GM19239 (cell line): ENCODE measurements at places on chromosomes 1 and 21.

DNA sequence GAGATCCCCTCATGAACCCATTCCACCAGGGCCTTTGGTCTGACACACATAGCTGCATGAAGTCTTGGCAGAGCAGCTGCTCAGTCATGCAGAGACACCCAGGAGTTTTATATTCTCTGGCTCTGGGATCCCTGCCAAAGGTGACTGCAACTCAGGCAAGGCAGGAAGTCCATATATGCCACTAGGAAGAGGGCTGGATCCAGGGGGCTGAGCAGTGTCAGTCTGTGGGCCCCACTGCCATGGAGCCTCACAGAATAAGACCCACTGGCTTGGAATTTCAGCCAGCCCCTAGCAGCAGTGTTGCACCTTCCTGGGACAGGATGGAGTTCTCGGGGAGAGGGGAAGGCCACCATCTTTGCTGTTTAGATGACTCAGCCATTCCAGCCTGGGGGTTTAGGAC, 199.7 kb downstream of the TBX15 start:
- DNase-seq = no peak

GRCh38 chr1:10507111-10507879, 32.5 kb downstream of the PEX14 start:
- peak; percentile 52 for DNase-seq

- DNase-seq = no peak
Observed at GRCh38 chr1:66342707-66343106, 191.2 kb upstream of the SGIP1 start.

GRCh38 chr1:162736633-162737067, 53.9 kb upstream of the HSD17B7 start:
- no peak for DNase-seq

DNA sequence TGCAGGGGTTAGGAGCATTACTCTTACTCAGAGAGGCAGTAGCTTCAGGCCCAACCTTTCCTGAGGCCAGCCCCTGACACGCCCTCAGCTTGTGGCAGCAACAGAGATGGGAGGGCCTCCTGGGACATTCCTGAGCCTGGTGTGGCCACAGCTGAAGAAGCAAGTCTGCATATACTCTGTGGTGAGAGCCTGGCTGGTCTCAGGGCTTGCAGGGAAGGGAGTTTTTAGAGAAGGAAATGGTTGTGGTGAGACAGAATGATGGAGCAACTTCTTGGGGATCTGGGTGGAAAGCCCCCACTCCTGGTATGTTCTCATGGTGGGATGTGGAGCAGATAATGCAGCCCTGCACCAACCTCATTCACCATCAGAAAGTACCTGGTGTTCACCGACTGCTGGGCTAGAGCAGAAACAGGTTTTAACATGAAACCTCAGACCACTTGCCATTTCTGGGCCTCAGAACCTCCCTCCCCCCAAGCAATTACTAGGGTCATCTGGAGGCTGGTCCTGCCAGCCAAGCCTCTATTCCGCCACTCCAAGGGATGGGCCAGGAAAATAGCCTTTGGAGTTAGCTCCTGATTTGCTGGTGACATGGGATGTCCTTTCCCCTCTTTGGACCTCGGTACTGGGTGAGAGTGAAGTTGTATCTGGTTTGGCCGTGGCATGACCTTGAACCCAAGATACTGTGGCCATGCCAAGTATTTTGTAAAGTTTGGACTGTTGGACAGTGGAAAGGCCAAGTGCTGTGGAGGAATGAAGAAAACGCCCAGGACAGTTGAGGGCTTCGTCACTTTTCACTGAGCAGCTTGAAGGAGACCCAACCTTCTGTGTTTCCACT, 28.1 kb upstream of the RNF19B start:
- DNase-seq = peak; percentile 44

- DNase-seq = no peak
Observed at GRCh38 chr1:24526940-24527542, 24.4 kb downstream of the RCAN3 start.

DNA sequence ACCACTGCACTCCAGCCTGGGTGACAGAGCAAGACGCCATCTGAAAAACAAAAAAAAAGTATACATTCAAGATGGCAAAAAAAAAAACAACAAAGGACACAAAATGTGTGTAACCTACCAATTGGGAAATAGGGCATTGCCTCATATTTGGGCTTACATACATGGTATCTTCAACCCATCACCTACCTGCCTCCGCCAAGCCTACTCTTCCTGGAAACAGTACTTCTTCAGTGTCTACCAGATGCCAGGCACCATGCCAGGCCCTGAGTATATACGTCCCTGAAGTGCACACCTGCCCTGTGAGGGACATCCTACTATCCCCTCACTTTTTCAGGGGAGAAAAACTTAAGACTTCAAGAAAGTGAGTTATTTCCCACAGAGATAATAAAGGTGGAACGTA, 160.2 kb downstream of the TOMM20 start:
- DNase-seq = no peak

DNA sequence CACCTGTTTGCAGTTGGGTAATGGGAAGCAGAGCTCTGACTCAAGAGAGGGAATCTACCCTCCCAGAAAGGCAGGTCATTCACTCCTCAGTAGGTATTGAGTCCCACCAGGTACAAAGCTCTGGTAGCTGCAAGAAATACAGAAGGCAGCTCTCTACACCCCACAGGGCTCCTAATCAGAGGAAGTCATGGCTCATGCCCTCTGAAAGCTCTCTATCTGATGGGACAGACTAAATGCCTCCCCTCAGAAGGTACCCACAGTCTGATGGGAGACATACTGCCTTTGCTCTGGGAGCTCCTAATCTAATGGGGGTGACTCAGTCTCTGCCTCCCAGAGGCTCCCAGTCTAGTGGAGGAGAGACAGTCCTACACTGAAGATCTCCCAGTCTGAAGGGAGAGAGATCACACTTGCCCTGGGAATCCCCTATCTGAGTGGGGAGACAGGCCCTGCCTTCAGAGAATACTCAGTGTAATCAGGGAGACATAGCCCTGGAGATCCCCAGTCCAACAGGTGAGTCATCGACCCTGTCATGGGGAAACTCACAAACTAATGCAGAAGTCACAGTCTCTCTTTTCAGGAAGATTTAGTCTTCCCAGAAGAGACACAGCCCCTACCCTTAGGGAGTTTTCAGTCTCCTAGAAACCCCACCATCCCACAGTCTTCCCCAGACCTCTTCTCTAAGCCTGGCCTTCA, 23.7 kb downstream of the CAMK1G start:
- no peak for DNase-seq

DNA sequence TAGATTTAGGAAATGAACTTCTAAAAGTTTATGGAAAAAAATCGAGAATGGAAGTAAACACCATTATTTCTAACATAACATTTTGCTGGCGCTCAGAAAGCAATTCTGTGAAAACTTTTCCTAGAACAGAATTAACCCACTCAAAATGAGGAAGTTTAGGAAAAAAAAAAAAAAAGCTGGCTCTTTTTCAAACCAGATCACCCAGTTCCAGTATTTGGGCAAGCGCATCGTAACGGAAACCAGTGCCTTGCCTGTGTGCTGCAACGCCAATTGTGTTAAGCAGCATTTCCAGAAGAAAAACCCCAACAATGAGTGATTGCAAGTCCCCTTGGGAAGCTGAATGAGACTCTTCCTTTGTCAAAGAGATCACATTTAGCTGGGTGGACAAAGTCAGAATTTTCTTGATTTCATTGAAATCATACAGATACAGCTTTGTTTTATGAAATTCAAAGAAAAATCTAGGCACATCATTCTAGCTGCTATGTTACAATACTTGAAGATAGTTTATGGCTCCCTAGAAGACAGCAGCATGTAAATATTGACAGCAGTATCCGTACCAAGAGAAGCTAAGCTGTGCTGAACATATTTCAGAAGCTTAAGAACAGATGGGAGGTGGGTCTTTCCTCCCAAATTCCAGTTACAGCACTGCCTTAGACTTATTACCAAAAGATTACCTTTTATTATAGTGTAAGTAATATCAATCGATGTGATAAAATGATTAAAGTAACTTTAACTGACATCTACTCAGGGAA, 113.4 kb downstream of the ERG start:
- DNase-seq = no peak

DNA sequence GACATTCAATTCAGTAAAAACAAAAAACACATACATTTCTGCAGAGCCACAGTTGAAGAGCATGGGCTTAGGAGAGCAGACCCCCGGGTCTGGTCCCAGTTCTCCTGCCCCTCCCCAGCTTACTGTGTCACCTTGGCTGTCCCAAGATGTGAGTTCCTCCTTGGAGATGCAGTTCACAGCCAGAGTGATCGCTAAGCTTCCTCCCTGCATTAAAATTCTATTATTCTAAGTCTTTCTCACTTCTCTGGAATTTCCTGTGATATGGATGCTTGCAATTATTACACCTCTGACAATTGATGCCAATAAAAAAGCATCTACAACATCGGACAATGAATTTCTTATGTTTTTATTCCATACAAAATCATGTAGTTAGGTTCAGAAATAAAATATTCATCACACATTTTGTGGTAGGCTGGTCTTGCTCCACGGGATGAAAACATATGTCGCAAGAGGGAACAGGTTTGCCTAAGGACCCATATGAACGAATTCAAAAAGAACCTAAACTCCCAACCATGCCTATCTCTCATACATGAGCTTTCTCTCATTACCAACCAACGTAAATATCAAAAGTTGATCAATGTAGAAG, 328.5 kb upstream of the RUNX1 start:
- no peak for DNase-seq

DNA sequence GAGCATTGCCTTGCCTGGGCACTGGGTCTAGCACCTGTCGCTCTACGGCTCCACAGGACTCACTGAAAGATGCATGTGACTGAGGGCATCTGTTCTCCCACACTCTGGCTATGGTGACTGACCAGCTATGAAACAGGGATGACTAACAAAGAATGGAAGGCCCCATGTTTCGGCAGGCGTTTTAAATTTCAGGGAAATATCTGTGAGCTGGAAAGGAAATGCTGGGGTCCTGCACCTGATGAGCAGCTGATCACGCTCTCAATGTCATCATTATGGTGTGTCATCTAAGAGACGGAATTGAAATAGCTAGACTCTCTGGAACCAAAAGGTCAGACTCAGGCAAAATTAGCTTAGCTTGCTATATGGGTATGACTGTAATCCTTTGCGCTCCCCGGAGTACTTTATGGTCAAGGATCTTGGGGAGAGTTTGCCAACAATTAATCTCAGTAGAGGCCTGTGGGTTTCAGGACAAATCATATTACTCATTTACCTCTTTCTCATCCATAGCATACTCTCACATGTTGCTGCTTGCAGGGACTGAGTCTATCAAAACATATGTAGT, 24.5 kb upstream of the PALMD start:
- no peak for DNase-seq

- DNase-seq = no peak
Observed at GRCh38 chr1:43382027-43382779, 7.4 kb downstream of the MED8 start.

DNA sequence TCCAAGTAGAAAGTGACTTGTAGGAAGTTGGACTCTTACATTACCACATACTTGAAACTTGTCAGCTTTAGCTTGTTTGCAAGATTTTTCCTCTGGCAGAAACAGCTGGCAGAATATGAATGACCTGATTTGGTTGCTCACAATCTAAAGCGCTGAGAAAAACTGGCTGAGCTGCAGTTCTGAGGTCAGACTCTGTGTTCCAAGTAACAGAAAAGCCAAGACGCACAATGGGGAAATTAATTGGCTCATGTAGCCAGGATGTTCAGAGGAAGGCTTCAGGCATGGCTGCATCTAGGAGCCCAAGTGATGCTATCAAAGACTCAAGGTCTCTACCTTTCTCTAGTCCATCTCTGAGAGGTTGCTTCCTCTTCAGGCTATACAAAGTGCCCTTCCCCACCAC, 27.0 kb downstream of the ALPL start:
- DNase-seq = no peak

DNA sequence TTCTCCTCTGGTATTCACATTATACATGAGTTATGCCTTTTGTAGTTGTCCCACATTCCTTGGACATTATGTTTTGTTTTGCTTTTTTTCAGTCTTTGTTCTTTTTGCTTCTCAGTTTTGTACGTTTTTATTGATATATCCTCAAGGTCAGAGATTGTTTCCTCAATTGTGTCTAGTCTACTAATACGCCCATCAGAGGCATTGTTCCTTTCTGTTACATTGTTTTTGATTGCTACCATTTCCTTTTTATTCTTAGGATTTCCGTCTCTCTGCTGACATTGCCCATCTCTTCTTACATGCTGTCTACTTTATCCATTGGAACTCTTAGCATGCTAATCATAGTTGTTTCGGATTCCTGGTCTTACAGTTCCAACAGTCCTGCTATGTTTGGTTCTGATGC, 27.8 kb upstream of the MPC2 start:
- DNase-seq = no peak

- no peak for DNase-seq
Observed at GRCh38 chr1:43510621-43511020, 20.1 kb upstream of the PTPRF start.

DNA sequence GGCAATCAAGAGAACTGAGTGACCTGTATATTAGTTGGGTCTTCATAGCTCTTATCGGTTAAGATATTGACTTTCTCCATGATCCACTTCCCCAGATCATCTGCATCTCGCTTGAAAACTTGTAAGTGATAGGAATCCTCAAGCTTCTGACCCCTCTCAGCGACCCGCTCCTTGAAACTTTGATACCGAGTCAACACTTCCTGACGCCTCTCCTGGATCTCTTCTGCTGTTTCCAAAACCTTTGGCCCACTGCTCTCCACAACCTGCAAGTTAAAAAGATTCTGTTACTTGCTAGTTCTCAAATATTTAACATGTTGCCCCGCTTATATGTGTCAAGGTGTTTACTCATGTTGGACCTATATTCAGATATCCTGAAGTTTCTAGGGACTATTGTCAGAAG, 1.4 kb downstream of the SPTA1 start:
- DNase-seq = no peak

GRCh38 chr1:228216371-228217320, 8.8 kb downstream of the OBSCN start:
- DNase-seq = no peak

DNA sequence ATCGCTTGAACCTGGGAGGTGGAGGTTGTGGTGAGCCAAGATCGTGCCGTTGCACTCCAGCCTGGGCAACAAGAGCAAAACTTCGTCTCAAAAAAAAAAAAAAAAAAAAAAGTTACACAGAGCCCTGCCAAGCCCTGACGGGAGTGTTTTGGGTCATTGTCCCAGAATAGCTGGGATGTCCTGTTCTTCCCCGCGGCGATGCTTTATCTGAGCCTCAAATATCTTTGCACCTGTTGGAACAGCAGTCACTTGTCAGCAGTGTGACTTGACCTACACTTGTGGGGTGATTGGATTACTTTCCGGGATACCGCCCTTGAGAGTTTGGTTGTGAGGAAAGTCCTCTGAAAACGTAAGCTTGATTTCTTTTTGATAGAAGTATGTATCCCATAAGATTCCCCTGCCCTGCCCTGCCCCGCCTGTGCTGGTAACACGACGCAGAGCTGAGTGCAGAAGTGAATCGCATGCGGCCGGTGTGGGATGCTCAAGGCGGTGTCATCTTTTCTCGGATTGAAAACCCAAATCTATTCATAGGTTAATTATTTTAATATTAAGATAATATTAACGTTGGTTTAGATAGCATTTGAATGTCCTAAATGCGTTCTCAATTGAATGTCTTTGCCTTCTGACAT, 50.9 kb downstream of the PCNT start:
- no peak for DNase-seq
